ENCODE measurements at places on chromosomes 3 and 15.
A peak's percentile ranks its signal among the peaks of the same experiment; 100 is the strongest.

GRCh38 chr15:41789662-41790061 is 15.4 kb downstream of the MAPKBP1 start:
- DNase-seq: peak; percentile 54

GRCh38 chr3:46946856-46947545 is 29.5 kb downstream of the CCDC12 start:
- peak; percentile 45 for DNase-seq

DNA sequence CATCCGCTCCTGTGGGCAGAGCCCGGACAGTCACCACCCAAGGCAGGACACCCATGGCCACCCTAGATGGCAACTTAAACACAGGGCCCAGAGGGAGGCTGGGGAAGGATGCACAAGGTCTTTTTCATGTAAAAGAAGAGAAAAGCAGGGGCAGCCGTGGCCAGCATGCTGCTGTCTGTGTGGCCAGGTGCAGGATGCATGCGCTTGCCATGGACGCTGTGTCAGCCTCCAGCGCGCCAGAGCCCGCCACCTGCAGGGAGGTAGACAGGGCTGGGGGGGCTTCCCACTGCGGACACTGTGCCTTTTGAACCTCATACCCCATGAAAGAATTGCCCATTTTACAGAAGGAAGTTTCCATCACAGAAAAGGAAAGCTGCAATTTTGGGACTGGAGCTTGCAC is 18.2 kb downstream of the UROC1 start:
- no peak for DNase-seq

GRCh38 chr3:147184794-147185193 is 221.5 kb downstream of the ZIC4 start:
- DNase-seq: no peak

- no peak for DNase-seq
Measured at GRCh38 chr3:170278627-170279026, 56.4 kb downstream of the PRKCI start.

GRCh38 chr3:27716309-27716708 is 5.8 kb downstream of the EOMES start:
- DNase-seq: no peak

- DNase-seq: no peak
Measured at GRCh38 chr3:120170223-120170622, 76.0 kb upstream of the GSK3B start.

DNA sequence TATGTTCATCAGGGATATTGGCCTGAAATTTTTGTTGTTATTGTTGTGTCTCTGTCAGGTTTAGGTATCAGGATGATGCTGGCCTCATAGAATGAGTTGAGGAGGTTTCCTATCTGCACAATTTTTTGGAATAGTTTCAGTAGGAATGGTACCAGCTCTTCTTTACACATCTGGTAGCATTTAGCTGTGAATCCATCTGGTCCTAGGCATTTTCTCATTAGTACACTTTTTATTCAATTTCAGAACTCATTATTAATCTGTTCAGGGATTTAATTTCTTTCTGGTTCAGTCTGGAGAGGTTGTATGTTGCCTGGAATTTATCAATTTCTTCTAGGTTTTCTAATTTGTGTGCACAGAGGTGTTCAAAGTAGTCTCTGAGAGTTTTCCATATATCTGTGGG is 57.0 kb downstream of the STRIT1 start:
- no peak for DNase-seq

GRCh38 chr3:44028-44676 is 152.4 kb upstream of the CHL1 start:
- DNase-seq: no peak

GRCh38 chr15:93478947-93479346 is 389.9 kb upstream of the RGMA start:
- no peak for DNase-seq

DNA sequence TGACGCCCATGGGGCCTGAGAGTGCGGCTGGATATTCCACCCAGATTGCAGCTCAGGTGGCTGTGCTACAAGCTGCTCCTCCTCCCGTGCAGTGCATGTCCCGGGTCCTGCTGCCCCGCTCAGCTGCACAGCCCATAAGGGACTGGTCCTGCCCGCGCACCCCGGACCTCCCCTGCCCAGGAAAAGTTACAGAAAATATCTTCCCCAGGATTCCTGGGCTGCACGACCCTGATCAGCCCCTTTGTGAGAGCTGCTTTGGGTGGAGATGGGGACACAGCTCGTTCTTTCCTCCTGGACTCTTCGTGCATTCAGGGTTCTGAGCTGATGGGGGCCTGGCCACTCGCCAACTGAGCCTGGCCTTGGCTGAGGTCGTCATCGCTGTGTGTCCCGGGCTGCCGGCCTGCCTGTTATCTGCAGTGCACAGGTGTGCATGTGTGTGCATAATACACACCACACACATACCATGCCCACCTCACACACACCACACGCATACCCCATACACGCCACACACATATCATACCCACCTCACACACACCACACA is 28.8 kb downstream of the APBA2 start:
- DNase-seq: no peak

Data from OCI-M1 (cell line).